ENCODE measurements at places on chromosomes 4 and X.

- no peak for DNase-seq
Measured at GRCh38 chr4:63620271-63620670, 789.0 kb downstream of the TECRL start.

GRCh38 chr4:20839957-20840356, 139.7 kb downstream of the PACRGL start:
- DNase-seq = no peak

GRCh38 chr4:179095585-179096221, 1653.5 kb upstream of the AGA start:
- DNase-seq = no peak

GRCh38 chr4:8599657-8600056, 7.1 kb downstream of the CPZ start:
- DNase-seq = no peak

DNA sequence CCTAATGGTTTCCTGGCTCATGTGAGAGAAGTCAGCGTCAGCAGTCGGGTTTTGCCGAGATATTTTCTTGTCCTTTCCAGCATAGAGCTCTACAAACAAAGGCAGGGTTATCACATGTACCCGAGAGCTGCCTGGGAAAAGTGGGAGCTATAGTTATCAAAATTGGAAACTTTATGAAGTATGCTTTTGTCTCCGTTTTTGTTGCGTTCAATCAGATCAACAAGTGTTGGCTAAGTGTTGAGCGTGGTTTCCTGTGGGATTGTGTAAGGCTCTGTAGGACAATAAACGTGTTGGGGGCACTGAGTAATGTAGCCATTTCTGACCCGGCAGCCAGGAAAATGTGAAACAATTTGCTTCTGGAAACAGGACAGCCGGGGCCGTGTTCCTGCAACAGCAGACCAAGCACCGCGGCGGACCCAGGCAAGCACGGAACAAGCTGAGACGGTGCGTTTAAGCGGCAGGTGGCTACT, at the start of gene BMX:
Gene BMX (plus strand): TSS at position 311 of the 470 bp plus-strand sequence. CDS start 7,547 bp downstream, outside the sequence.
- no peak for DNase-seq

DNA sequence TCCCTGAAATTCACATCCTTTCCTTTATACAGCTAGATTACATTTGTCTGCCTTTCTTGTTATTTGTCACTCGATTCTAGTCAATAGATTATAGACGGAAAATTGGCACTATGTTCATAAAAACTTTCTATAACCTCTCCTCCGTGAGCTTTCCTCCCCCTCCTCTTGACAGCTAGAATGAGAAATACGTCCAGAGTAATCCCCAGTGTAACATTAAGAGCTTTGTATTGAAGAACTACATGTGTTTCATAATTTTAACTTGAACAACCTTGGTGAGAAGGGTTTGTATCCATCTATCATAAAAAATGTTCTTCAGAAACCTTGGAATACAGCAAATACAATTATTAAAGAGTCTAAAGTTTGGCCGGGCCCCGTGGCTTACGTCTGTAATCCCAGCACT, 1707.4 kb downstream of the PCDH7 start:
- DNase-seq = no peak

- DNase-seq = no peak
Measured at GRCh38 chrX:98380556-98380955, 1496.8 kb downstream of the RPA4 start.

GRCh38 chrX:24025741-24026403, 1.1 kb downstream of the KLHL15 start:
- no peak for DNase-seq

DNA sequence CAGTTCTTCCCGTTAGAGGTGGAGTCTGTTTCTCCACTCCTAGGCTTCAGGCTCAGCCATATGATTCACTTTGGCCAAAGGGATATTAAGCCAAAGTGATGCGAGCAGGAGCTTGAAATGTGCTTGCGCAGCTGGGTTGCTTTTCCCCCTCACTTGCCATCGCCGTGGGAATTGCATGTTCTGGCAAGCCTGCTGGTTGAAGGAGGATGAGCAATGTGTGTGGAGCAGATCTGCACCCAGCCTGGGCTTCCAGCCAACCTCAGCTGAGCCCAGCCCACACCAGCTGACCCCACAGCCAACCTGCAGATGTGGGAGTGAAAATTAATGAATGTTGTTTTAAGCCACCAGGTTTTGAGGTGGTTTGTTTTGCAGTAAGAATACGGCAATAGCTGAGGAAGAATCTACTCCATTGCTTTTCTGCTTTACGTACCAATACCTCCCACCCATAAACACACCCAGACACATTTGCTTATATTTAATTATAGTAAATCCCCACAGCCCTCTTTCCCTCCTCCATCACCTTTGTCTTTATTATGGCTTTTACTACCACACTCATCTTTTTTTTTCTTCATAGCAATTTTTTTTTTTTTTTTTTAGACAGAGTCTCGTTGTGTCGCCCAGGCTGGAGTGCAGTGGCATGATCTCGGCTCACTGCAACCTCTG, 132.8 kb upstream of the FUNDC1 start:
- no peak for DNase-seq

DNA sequence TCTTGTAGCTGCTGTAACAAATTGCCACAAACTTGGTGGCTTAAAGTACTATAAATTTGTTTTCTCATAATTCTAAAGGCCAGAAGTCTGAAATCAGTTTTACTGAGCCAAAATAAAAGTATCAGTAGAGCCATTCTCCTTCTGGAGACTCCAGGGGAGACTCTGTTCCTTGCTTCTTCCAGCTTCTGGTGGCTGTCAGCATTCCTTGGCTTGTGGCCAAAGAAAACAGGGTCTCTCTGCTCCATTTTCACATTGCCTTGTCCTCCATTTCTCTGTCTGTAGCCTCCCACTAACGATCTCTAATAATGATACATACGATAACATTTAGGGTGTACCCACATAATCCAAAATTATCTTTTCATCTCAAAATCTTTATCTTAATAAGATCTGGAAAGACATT, 200.4 kb downstream of the MAB21L2 start:
- DNase-seq = no peak

DNA sequence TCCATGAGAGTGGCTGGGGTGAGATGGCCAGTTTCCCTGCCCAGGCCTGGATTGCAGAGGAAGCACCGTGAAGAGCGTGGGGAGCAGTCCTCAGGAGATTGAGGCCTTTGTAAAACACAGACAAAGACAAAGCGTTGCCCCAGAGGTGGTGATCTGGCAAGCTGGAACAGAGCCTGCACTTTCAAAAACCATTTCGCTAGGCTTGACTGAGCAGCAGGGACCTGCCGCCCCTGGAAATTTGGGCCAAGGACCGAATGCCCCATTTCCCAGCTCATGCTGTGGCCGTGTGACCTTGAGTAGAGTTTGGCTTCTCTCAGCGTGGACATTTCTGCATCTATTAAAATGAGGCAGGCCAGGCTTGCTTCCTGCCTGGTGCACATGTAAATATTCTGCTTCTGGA, 381.4 kb downstream of the BCOR start:
- no peak for DNase-seq

- DNase-seq = no peak
Measured at GRCh38 chr4:140018931-140019618, 134.9 kb downstream of the MAML3 start.

DNA sequence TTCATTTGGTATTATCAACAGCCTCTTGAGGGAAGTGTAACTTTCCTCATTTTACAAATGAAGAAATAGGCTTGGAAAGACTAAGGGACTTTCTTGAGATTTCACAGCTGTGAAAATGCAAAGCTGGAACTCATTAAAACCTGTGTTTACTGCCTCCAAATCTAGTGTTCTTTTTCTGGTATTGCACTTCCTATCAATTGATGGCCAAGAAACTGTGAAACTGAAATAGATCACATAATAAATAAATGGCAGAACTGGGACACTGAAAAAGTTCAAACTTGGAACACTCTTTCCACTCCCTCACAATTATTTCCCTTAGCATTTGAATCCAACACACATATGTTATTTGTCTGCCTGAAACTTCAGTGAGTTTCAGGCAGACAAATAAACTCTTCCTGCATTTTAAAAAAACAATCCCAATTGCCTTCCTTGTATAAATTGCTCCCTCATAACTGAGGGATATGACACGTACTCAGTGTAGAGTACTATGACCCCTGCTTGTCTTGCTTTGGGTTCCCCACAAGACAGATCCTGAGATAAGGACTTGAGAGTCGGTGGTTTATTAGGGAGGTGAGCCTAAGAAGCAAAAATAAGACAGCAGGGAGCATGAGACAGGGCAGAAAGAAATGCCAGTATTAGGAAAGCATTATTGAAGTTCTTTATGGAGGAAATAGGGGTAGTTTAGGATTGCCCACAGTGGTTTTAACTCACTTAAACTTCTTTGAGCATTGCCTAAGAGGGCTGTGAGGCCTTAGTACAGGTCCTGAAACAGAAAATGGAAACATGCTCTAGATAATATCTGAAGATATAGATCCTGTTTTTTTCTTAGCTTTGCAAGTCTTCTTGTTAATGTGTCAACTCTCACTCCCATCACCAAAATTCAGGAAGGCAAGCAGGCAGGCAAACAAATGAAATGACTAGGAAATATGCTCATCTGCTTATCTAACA, 33.9 kb downstream of the RTL3 start:
- DNase-seq = no peak

- no peak for DNase-seq
Measured at GRCh38 chrX:140250391-140250790, 254.5 kb downstream of the SOX3 start.

- DNase-seq = no peak
Measured at GRCh38 chr4:16591272-16591826, 307.1 kb downstream of the LDB2 start.

DNA sequence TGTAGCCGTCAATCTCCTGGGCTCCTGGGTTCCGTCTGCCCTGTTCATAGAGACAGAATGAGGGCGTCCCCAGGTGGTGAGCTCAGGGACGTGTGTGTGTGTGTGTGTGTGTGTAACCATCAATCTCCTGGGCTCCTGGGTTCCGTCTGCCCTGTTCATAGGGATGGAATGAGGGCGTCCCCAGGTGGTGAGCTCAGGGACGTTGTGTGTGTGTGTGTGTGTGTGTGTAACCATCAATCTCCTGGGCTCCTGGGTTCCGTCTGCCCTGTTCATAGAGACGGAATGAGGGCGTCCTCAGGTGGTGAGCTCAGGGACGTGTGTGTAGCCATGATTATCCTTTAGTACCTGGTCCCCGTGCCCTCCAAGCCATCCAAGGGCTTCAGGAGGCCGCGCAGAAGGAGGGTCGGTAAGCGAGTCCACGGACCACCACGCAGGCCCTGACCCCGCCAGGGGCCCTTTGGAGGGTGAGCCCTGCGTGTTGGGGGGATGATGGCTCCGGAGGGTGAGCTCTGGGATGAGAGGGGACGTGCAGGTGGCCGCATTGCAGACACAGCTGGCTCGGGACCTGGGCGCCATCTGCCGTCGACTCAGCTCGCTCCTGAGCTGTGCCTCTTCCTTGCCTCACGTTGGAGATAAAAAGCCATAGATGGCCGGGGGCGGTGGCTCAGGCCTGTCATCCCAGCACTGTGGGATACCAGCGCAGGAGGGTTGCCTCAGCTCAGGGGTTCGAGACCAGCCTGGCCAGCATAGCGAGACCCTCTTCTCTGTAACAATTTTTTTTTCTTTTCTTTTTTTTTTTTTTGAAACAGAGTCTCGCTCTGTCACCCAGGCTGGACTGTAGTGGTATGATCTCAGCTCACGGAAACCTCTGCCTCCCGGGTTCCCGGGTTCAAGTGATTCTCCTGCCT, 5.4 kb upstream of the GTPBP6 start:
- no peak for DNase-seq

GRCh38 chr4:3785292-3785565, 19.0 kb downstream of the ADRA2C start:
- no peak for DNase-seq

GRCh38 chr4:25171201-25171865, 11.1 kb upstream of the SEPSECS start:
- DNase-seq = no peak

GRCh38 chr4:153728151-153728550, 31.7 kb downstream of the RNF175 start:
- DNase-seq = no peak

DNA sequence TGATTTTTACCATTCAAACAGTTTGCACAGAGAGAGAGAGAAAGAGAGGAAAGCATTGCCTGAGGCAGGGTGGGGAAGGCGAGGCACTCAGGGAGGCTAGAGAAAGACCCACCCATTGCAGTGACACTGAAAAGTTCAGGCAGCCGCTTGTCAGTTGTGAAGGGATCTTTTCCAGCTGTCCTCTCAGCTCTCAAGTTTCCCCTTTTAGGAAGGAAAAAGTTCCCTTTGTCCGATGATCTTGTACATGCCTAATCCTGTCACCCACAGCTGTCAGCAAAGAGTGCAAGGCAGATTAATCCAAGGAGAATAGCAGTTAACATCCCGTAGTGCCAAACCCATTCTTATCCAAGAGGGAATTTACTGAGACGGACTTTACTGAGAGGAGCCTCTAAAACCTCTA, 255.0 kb downstream of the MAGEB5 start:
- DNase-seq = no peak

DNA sequence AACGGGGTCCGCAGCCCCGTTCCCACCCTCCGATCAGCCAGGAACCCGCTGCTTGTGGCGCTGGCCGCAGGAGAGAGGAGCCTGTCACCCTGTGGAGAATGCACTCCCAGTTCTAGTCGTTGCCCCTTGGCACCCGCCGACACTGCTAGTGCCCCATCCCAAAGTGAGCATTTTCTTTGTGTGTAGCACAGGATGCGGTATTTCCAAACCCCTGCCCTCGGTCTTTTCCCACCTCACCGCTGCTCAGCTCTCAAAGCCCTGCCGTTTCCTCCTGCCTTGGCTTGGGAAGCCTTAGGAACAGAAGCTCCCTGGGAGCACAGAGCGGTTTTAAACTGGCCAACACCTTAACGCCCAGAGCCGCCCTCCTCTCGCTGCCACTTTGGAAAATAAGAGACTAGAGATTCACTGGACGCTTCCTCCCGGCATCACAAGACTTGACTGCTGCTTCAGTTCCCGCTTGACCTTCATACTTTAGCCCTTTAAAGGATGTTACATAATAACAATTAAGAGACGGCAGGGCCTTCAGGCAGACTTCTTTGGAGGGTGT, 772 bp downstream of the CYP4V2 start:
- DNase-seq = no peak

DNA sequence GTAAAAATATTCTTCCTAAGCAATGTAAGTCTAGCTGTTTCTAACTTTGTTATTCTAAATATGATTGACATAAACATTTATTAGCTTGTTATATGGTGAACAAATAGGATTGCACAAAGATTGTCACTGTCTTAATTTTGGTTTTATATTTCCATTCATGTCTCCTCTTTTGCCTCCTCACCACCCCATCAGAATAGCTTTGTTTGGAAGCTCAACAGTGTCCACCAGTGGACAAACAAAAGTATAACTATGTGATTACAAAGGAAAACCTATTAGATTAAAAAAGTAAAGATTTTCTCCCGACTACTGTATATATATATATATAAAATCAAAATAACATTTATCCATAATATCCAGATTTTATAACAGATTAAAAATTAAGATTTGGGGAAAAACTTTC, 468.2 kb downstream of the ZIC3 start:
- no peak for DNase-seq

- DNase-seq = no peak
Measured at GRCh38 chr4:124631760-124632159, 80.8 kb downstream of the ANKRD50 start.

DNA sequence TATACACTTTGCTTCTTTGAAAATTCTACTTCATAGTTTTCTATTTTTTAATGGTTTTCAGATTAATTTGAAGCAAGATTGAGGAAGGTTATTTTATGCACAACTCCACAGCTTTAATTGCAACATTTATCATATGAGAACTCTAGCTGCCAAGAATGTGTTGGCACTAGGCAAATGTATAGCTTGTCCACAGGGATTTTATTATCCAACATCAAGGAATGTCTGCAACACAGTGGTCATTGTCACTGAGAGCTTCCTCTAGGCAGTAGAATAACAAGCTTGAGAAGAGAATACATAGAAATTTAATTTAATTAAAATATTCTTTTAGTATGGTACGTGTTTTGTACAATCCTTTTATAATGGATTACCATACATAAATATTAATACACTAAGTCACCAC, 1600.8 kb downstream of the ARAP2 start:
- no peak for DNase-seq
